ENCODE measurements at places on chromosomes 3 and 15. TPM values are rescaled to one million over a fixed set of nuclear protein-coding genes. Genes with fewer than 3 reads are reported as not detected.

- peak; percentile 17 for DNase-seq
These were observed 519 bp downstream of the ABHD6 start for GRCh38 chr3:58237941-58238681.

Gene STRC
- not detected for total RNA-seq

DNA sequence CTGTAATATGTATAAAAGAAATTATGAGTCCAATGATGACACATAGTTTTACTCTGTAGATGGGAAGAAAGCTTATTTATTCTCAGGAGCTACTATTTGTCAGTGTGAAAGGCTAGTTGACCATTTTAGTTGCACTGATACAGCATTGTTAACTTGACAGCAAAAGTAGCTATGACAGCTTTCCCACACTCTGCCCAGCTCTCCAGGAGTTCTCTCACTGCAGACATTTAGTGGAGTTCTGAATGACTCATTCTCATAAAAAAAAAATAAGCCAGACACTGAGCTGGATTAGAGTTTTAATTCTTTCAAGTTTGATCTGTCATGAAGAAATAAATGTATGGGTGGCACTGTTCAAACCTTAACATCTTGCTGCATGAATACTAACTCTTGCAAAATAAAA is 77.2 kb upstream of the CFAP20DC start:
- peak; percentile 55 for DNase-seq

Gene CLRN1
- total RNA-seq, result not detected

DNA sequence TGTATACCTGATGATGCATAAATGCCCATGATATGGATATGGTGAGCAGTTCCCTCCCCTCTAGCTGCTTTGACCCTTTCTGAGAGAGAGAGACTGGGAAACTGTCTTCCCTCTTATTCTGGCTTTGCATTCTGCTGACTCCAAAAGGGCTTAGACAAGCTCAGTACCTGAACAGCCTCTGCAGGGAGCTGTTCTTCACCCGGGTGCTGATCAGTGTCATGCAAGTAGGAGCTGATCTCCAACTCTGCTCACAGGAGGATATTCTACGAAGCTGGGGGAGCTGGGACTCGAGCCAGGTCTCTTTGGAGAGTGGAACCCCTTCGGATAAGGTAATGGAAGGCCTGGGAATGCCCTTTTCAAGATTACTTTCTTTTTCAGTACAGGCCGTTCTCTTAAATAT is 237.1 kb downstream of the RYR3 start:
- DNase-seq, result peak; percentile 50

DNA sequence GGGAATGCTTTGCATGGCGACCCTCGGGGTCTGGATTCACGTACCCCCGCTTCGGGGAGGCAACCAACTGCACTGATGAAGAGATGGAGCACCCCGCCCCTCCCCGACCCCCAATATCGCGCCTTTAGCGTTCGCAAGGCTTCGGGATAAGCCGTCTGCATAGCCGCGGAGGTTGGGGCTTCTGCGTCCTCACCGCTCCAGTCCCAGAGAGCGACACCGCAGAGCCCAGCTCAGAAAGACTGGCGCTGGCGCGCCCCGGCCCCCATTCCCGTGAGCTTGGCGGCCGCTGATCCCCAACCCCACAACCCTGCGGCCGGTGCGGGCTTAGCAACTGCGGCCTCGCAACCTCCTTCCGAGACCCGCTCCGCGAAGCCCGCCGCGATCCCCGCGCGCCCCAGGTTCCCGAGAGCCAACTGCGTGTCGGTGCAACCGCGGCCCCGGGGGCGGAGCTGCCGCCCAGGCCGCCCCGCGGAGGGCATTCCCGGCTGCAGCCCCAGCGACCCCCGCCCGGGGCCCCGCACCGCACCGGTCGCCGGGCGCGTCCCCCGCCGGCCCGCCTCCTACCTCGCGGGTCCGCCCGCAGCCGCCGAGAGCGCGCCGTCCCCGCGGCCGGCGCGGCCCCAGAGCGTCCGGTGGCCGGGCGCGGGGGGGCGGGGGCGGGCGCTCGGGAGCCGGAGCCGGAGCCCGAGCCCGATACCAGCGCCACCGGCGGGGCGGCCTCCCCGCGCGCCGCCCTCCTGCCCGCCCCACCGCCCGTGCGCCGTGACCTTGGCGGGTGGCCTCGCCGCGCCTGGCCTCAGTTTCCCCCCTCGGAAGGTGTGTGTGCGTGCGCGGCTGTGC is 79.5 kb downstream of the IQSEC1 start:
- DNase-seq, result no peak

- DNase-seq, result no peak
These were observed 30.1 kb downstream of the SCN11A start for GRCh38 chr3:39021465-39022285.

DNA sequence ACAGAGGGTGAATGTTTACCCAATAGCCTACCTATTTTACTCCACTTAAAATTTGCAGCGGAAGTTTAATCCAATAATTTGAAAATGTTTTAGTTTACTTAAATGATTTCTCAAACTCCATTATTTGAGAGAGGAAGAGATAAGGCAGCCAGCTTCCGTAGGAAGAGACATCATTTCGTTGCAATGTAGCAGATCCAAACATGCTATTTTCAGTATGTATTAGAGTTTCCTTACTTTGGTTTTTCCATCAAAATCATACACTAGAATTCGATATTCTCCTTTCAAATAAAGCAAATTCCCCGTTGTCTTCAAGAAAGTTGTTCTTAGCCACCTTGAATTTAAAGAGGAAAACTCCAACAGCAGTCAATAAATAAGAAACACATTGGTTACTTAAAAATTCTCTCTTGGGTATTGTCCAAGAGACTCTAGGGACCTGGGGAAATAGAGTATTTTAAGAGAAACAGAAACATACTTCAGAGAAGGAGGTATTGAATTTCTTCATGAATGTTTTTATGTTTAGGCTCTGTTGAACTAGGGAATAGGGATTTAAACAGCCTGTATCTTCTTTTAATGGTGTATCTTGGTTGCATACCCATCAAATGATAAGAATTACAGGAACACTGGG is 324.5 kb upstream of the GBE1 start:
- no peak for DNase-seq

DNA sequence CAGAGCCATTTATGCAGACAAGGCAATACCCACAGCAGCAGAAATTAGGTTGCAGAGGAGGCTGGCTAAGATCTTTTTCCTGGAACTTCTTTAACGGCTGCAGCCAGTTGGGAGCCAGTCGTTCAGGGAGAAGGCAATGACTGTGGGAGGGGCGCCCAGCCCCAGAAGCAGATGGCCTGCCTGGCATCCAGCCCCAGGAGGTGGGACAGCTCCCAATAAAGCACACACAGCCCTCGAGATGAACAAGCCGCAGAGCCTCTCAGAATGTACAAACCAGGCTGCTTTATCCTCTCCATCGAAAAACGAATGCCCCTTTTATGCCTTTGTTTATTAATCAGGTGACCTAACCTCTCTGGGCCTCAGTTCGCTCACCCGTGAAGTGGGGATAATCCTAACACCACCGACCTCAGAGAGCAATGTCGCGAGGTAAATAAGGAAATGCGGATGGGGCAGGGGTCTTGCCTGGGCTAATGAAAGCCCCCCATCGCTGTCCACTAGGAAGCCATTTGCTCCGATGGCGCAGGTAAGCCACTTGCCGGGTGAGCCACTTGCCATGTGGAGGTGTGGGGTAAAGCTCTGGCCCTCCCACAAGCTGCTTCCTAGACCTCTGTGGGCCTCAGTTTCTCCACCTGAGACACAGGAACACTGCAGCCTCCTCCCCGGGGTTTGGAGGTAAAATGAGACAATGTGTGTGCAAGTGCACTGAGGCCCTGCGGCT is 35.8 kb downstream of the MGLL start:
- DNase-seq, result no peak

- no peak for DNase-seq
These were observed 24.2 kb downstream of the MCTP2 start for GRCh38 chr15:94255540-94255939.

Gene FANCD2OS
- total RNA-seq, result not detected

GRCh38 chr15:66278056-66278455 is 15.3 kb upstream of the DIS3L start:
- no peak for DNase-seq

GRCh38 chr15:57213862-57214261 is 162.4 kb upstream of the CGNL1 start:
- DNase-seq, result peak; percentile 11

DNA sequence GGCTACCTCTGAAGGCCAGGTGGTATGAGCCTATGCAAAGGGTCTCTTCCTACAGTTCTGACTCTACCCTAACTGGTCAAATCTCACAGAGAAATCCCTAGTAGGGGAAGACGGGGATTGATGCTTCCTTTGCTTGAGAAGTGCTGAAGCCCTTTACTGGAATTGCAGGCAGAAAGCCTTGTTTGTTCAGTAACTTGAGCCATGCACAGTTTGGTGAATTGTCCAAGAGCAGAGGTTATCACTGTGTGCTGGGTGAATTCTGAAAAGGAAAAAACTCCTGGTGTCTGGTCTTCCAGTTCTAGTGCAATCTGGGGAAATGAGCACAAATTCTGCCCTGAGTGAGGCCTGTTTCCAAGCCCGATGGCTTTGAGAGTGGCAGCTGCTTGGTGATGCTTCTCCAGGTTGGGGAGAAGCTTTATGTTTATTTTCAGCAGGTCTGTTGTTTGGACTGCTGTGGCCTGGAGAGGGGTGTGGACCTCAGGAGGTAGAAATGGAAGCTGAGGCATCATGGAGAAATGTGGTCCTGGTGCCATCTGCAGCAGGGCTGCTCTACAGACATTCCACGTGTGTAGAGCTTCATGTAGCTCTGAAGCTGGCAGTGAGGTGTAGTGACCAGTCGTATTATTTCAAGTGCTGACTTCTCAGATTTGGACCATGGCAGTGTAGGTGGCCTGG is 60.9 kb downstream of the ARNT2 start:
- DNase-seq, result no peak

GRCh38 chr15:66231394-66232266 is 21.9 kb downstream of the MEGF11 start:
- no peak for DNase-seq

Gene PYGO1
- 9.8 TPM for total RNA-seq

GRCh38 chr15:67883234-67883773 is 43.5 kb upstream of the RNU6-1 start:
- DNase-seq, result no peak

Gene COL8A1
- total RNA-seq, result 5.2 TPM

Gene DAZL
- total RNA-seq, result not detected

DNA sequence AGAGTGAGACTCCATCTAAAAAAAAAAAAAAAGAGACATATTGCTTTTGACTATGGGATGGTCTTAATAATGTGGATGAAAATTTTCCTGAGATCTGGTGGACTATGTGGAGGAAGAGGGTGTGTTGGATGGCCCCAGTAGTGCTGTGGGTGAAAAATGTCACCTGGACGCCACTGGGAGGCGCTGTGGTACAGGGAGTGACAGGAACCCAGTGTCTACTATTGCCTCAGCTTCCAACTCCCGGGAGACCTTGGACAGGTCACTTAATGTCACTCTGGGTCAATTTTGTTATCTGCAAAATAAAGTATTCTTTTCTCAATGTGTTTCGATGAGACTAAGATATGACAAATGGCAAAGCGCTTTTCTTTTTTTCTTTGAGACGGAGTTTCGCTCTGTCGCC is 27.7 kb upstream of the DCP1A start:
- peak; percentile 76 for DNase-seq

DNA sequence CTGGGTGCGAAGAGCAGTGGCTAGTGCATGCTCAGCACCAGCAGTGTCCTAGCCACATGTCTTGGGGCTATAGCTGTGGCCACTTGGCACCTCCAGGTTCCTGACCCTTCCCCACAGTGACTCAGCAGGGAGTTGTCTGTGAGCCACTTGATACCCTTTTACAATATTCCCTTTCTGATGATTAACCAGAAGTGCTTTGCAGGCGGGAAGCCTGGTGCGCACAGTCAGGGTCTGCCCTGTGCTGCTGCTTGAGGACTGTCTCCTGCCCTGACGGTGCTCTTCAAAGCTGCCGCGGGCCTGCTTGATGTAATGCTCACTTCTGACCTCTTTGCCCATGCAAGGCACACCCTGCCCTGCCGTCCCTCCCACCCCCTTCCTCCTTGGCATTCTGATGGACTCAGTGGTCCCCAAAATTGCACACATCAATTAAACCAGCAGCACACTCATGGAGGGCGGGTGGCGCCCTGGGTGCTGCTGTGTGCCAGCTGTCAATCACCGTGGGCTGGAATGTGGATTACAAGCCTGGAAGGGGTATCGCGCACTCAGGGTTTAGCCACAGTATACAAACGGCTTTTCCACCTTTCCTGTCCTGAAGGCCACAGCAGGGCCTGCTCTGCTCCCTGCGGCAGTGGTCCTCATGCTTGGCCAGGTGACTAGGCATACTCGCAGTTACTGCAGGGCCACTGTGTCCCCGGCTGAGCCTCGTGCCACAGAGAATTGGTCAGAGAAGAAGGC is 40.9 kb upstream of the PCSK6 start:
- DNase-seq, result peak; percentile 64

DNA sequence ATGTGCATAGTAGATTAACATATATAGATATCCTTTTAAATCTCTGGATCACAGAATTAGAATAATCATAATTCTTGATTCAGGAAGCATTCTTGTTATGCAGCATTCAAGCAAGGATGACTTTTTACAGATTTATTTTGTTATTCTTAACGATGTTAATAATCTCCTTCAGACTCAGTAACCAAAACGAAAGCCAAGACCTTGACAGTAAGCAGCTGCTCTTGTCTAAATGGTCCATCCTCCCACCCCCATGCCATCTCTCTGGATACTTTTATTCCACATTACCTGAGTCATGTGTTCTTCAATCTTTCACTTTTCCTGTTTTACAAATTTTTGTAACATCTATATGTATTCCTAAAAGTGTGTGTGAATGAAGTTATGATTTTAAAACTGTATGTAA is 33.3 kb upstream of the GPR171 start:
- DNase-seq, result no peak

GRCh38 chr3:157116017-157116416 is 43.9 kb downstream of the CCNL1 start:
- DNase-seq, result no peak

GRCh38 chr15:95279277-95280019 is 1048.1 kb downstream of the MCTP2 start:
- no peak for DNase-seq

DNA sequence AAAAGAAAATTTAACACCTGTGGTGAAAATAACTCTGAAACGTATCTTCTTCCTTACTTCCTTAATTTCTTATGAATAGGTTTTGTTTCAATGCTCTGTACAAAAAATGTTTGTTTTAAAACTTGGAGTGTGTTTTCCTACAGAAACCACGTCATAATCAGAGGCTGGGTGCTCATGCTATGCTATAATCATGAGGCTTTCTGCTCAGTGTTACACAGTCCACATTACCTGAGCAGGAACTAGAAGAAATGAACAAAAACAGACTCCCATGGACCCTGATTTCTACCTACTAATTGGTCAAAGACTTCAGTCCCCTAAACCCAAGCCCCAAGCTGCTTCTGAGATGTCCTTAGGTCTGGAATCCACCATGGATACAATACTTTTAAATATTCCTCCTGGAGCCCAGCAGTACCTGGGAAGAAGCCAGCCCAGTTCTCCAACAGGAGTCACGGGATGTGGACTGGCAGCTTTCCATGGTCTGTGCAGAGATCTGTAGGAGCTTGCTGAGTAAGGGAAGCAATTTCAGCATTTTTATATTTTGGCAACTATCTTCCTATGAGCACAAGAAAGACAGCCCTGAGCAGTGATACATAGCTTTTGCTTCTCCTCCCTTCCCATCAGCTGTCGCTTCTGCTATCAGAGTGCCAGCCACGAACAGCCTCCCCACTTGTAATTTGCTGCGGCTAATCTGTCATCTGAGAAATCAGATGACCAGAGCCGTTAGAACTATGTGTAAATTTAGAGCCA is 65.6 kb downstream of the WDR72 start:
- no peak for DNase-seq

Gene SLC22A13
- total RNA-seq, result 0.91 TPM

GRCh38 chr3:122825460-122825859 is 30.6 kb downstream of the SLC49A4 start:
- DNase-seq, result no peak

- peak; percentile 10 for DNase-seq
These were observed 7.1 kb upstream of the TTC14 start for GRCh38 chr3:180594631-180595558.

Gene TEX264
- total RNA-seq, result 35.0 TPM

Data from Daoy (cell line).